Jurkat, Clone E6-1 (cell line): ENCODE measurements at places on chromosomes 6 and 20.

- no peak for DNase-seq
These were observed 133.7 kb downstream of the MYO6 start for GRCh38 chr6:75882734-75883133.

DNA sequence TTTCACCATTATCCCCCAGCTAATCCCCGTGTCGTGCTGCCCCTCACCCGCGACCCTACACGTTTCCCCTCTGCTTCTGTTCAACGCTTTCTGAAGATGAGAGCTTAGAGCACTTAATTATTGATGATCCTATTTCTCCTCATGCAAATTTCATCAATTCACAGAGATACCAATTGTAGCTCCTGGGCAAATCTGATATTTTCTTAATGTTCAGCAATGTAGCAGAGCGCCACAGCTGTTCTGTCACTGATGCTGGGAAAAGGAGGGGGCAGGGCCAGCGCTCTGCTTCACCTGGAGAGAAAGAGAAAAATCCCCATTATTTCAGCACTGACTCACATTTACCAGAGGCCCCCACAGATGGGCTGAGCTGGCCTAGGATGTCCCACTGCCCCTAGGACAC is 121.2 kb downstream of the TTLL2 start:
- DNase-seq, result no peak

- DNase-seq, result no peak
These were observed 24.1 kb downstream of the IL17A start for GRCh38 chr6:52210227-52210626.

DNA sequence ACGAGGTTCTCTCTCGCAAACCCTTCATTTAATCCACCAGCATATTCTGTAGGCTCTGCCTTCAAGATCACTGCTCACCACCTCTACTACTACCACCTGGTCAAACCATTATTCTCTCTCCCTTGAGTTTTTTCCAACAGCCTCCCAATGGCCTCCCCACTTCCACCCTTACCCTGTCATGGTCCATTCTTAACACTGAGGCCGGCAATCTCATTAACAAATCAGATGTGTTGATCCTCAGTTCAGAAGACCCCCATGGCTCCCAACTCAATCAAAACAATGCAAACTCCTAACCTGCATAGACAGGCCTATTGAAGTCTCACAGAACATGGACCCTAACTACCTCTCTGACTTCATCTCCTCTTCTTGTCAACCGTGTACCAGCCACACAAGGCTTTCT is 2.2 kb downstream of the AURKA start:
- no peak for DNase-seq

GRCh38 chr6:138987080-138987642 is 892 bp downstream of the REPS1 start:
- DNase-seq, result no peak

- no peak for DNase-seq
These were observed 26.4 kb downstream of the AFG1L start for GRCh38 chr6:108321253-108321747.

GRCh38 chr6:30556066-30556905 is at the start of gene GNL1:
TSS of gene GNL1 (minus strand) at chr6:30556489. CDS start at chr6:30556203, 286 bp downstream.
- peak; percentile 92 for DNase-seq

DNA sequence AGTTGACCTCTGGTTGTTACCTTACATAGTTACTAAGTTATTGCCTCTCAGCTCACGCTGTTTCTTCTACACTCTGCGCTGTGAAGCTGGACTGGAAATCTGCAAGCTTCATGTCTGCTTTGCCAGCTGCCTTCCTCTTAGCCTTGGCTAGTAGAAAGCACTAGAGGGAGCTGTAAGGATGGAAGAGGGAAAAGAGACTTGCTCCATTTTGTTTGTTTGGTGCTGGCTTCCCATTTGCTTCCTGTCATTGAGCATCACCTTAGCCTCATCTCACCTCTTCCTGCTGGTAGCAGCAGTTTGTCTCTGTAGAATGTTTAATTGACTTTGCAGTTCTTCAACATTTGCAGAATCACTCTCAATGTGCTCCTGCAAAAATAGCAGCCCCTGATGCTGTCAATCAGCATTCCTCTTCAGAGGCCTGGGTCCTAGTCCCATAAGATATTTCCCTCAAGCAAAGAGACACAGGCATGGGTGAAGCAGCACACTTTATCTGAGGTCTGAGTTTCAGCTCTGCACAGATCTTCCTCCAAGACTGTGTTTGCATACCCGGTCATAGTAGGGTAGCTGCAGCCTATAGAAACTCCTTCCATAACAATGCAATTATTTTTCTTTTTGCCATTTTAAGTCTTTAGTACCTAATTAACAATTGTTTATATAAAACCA is 302.2 kb upstream of the EPHA7 start:
- DNase-seq, result peak; percentile 1

DNA sequence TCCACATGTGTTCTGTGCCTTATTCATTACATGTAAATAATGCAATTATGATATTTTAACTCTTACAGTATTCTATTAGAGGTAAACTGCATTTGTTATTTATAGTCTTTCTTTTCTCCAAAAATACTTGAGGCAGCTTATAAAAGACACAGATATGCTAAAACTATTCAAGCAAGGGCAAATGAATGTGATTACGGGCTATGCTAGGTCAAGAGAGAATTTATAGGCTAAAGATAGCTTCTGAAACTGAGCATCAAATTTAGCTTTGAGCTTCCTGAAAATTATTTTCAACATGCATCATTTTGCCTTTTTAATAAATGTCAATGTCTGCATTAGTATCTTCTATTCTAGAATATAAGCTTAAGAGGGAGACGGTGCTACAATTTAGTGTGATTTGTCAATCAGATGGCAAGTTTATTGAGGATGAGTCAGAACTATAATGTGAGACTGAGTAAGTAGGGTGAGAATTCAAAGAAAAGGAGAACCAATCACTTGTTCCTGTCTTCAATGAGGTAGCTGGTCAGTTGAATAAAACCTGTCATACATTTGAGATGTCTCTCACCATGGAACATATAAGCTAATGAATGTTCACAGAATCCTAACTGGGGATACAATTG is 669.4 kb upstream of the CITED2 start:
- DNase-seq, result no peak

DNA sequence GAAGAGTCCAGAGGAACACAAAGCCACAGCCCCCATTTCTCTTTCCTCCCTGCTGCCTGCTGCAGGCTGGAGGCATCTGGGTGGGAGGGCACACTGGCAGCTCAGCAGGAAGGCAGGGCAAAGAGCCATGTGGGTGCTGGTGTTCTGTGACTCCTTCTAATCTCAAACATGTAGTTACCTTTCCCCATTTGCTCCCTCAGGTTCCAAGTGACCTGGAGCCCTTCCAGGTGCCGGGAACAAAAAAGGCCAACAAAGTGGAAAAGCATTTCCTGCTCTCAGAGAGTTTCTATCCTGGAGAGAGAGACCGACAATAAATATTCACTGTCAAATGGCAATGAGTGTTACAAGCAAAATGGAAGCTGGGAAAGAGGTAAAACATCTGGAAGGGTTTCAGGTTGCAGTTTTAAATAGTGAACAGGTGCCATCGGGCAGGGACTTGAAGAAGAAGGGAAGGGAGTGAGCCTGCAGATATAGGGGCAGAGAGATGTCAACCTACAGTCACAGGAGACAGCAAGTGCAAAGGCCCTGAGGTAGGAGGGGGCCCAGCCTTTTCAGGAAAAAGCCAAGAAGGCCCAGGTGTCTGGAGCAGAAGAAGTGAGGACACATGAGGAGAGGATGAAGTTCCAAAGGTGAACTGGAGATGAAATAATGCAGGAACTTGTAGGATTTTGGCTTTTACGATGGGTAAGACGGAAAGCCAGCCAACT is 43.6 kb upstream of the IYD start:
- DNase-seq, result no peak

DNA sequence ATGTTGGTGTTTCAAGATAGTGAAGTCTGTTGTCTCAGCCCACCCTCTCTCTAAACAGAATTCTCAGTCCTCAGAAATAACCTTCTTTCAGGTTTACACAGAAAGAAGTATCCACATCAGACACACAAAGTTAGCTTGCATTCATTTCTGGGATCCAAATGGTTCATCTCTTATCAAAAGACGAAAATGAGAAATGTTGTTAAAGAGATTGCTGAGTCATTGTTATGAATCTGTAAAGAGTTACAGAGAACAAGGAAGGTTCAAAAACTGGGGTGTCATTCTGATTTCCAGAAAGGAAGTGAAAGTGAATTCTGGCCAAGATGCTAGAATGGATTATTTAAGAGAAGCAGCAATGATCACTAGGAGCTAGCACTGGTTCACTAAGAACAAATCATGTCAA is 90.5 kb upstream of the ATXN1 start:
- DNase-seq, result no peak

GRCh38 chr6:135739288-135739687 is 112.2 kb upstream of the PDE7B start:
- no peak for DNase-seq

DNA sequence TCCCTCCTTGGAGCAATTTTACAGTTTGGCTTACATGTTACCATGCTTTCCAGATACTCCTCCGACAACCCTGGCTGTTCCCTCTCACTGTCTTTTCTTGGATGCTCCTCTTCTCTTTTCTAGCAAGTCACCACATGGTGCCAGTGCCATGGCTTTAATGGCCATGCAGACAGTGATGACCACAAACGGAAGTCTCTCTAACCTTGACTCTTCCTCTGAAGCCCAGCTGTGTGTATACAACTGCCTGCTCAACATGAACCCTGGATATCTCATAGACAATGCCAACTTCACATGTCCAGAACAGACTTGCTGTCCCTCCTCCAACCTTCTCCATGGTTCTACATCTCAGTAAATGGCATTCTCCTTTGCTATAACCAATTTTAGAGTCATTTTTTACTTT is 49.8 kb upstream of the NEDD9 start:
- no peak for DNase-seq

- peak; percentile 12 for DNase-seq
These were observed 14.9 kb downstream of the SH3BGRL2 start for GRCh38 chr6:79646006-79646405.

DNA sequence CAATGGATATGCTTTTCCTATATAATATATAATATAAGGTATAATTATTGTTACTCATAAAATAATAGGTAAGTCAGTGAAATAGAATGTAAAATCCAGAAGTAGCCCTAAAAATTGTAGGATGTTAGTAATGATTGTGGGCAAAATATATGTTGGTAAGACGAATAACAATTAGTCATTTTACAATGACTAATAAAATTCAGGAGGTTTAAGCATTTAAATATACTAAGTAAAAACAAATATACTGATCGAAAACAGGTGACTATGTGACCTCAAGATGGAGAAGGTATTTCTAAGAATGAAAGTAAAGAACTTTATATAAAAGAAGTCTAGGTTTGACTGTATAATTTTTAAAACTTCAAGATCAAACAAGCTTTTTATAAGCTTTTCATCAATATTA is 28.9 kb downstream of the FUCA2 start:
- no peak for DNase-seq

GRCh38 chr20:8244637-8245036 is 112.6 kb downstream of the PLCB1 start:
- DNase-seq, result no peak

DNA sequence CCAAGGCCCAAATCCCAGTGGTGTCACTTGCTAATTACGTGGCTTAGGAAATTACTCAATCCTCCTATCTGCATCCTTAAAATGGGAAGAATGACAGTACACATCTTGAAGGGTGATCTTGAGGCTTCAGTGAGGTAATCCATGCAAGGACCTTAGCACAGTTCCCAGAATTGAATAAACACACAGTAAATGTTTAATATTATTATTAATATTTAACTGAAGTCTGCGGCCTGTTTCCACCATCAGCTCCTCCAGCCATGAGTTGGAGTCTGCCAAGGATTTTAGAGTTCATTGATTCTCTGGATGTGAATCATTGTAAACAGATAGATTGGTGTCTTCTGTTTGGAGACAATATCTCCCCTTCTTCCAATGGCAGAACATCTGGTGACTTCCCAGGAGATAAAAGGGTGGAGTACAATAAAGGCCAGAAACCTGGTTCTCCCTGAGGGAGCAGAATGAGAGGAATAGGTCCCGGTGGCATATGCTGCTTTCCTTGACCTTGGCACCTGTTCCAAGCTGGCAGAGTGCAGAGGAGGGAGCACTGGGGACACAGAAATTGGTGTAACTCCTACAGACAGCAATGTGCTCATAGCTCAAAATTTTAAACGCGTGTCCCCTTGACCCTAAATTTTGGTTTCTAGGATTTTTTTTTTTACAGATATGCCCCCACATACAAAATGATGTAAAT is 25.4 kb downstream of the UNC5CL start:
- DNase-seq, result no peak

- no peak for DNase-seq
These were observed 1.6 kb upstream of the NPBWR2 start for GRCh38 chr20:64108731-64109681.

GRCh38 chr20:41643504-41643938 is 25.3 kb upstream of the CHD6 start:
- no peak for DNase-seq

DNA sequence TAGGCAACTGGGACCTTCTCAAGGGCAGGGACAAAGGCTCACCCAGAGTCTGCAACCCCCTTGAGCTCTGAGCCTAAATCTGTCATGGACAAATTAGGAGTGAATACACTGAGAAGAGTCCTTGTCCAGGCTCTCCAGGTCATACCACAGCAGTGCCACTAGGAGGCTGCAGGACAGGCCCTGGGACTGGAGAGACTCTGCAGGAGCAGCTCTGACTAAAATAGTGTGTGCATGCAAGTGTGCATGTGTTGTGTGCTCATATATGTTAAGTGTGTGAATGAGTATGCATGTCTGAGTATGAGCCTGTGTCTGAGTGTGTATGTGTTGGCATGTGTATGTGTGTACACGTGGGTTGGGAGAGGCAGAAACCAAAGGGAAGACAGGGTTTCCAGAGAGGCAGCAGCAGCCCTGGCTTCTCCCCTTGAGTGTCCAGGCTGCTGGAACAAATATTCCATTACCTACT is 27.1 kb downstream of the MRPL14 start:
- peak; percentile 29 for DNase-seq

DNA sequence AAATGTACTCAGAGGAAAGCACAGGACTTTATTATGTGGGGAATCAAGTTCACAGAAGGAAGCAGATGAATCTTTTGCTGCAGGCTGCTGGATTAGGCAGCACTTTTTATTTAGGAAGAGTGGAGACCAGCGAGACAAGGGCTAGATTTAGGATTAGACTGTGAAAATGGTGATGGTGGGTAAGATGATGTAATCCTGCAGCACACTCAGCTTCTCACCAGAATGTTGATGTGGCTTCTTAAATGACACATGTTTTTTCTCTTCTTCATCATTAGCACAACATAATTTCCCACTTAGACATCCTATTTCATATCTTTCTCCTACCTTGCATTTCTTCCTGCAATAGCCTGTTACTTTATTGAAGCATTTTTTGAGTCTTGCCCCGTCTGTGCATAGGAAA is 1.8 kb downstream of the DEFB128 start:
- DNase-seq, result no peak

DNA sequence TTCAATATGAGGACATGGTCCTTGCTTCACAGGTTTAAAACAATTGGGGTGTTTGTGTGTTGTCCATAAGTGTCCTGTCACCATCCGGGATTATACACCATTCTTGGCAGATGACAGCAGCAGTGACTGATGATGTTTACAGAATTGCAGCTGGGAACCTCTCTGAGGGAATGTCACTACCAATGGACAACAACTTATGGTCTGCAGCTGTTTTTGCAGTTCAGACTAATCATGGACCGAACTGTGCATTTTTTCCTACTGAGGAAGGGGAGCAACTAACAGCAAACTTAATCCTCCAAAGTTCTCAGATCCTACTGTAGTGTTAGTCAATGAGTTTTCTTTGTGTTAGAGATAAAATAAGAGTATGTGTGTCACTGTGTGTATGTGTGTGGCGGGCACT is 26.0 kb downstream of the FAM229B start:
- no peak for DNase-seq

- DNase-seq, result no peak
These were observed 1.1 kb downstream of the EDN1 start for GRCh38 chr6:12291071-12291838.

GRCh38 chr6:137165375-137166246 is 7.8 kb downstream of the IL22RA2 start:
- DNase-seq, result peak; percentile 70
